ENCODE measurements at places on chromosomes 11 and 22.

DNA sequence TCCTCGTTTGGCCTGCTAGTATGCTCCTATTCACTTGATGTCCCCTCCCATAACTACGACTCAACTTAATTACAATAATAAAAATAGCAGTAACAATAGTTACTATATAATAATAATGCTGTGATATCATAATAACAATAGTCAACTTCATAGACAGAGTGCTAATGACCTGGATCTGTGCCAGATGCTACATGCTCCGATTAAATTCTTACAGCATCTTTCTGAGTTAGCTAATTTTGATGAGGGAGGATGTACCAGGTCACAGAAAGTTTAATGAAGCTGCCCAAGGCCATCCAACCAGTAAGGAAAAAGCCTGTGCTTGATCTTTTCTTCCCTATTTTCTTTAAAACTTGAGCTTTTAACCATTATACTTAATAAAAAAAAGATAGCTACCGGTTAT, 413.4 kb upstream of the LRRC4C start:
- no peak for DNase-seq

GRCh38 chr11:120183701-120184141, 27.1 kb upstream of the OAF start:
- peak; percentile 16 for DNase-seq

DNA sequence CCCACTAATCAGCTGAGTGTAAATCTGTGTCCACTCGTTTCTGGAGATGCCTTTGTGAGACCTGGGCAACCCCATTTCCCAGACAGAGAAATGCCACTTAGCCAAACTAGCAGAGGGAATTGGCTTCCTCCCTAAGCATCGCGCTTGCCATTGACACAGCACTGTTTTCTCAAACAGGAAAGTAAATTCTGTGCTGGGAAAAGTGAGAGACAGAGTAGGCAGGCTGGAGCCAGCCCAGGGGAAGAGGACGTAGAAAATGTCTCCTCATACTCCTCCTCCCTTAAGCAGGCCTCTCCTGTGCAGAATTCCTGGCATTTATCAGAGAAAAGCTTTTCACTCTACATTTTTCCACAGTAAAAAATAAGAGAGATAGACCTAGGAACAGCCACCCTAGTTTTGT, 99.1 kb upstream of the AMOTL1 start:
- DNase-seq = no peak

GRCh38 chr11:34299284-34299972, 58.4 kb downstream of the ABTB2 start:
- DNase-seq = no peak

GRCh38 chr11:76796511-76797198, 13.5 kb downstream of the TSKU start:
- DNase-seq = peak; percentile 18

DNA sequence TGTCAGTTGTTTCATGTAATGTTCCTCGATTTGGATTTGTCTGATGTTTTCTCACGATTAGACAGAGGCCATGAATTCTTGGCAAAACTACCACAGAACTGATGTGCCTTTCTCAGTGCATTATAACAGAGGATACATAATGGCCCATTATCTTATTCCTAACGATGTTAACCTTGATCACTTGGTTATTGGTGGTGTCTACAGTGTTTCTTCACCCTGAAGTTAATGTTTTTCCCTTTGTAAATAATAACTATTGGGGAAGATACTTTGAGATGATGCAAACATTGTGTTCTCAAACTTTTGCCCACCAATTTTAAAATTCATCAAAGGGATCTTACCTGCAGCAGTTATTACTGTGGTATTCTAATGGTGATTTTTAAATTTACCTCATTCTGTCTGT, 13.1 kb downstream of the RAB6A start:
- no peak for DNase-seq

- DNase-seq = no peak
Measured at GRCh38 chr22:42425337-42425988, 6.7 kb downstream of the NFAM1 start.

- no peak for DNase-seq
Measured at GRCh38 chr11:92632495-92632894, 337.0 kb upstream of the MTNR1B start.

- DNase-seq = no peak
Measured at GRCh38 chr11:35802221-35802620, 139.6 kb downstream of the TRIM44 start.

DNA sequence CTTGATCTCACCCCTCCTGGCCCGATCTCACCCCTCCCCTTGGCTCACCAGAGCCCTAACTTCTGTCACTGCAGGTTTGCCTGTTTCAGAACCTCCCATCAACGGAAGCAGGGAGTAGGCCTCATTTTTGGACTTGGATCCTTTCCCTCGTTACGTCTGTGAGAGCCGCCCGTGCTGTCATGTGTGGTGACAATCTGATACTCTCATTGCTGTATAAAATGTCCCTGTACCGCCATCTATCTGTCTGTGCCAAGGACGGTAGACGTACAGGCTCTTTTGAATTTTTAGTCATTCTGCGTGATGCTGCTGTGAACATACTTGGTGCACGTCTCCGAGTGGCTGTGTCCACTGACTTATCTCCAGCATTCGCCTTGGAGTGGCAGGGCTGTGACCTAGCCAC, 1163.1 kb downstream of the BRD1 start:
- DNase-seq = no peak

GRCh38 chr11:14336507-14337503, 22.2 kb downstream of the RRAS2 start:
- DNase-seq = no peak

- DNase-seq = no peak
Measured at GRCh38 chr11:34647131-34647530, 26.2 kb downstream of the EHF start.

- DNase-seq = no peak
Measured at GRCh38 chr11:13348305-13348704, 70.7 kb downstream of the BMAL1 start.

DNA sequence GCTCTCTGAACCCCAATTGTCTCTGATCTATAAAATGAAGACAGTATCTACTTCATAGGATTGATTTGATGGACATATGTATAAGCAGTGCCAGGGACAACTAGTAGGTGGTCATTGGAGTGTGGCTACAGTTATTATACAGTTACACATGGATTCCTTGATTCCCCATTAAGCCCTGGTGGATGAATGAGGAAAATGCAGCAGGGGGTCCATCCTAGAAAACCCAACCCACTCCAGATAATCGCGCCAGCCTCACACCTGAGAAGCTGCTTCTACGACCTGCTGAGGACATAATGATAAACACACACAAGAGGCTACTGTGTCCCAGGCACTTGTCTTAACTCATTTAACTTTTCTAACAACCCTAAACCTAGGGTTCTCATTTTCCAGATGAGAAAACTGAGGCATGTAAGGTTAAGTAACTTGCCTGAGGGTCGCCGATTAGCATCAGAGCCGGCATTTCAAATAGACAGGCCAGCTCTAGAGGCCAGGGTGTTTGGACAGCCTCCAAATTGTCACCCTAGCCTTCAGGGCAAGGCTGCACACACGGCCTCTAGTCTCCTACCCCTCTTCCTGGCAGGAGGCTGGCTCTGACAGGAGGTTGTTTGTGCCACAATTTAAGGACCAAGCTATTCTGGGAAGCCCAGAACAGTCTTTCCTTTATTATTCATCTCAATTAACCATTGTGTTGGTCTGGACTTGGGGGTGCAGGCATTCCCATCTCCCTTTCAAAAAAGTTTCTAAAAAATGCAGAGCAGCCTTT, 3.8 kb upstream of the C11orf91 start:
- no peak for DNase-seq
